Retinal pigment epithelial cell (primary cell): ENCODE measurements at places on chromosomes 1 and 21.

DNA sequence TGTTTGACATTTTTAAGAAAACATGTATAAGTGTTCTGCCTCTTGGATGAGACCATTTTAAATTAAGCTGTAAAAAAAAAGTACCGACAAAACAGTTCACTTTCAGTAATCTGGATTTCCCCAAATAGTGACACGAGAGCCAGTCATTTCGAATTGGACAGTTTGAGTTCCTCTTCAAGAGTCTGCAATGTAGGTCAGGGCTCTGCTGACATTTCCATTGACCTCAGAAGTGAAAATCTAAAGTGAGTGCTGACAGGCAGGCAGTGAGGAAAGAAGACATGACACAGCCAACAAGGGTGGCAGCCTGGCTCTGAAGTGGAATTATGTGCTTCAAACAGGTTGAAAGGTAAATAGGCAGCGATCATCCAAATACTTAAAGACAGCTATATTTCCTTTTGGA lies at the start of gene IL23R:
Gene IL23R, plus strand, starts transcription at position 259 of the 400 bp plus-strand sequence. CDS start 1,667 bp downstream, outside the sequence.
- no peak for DNase-seq

DNA sequence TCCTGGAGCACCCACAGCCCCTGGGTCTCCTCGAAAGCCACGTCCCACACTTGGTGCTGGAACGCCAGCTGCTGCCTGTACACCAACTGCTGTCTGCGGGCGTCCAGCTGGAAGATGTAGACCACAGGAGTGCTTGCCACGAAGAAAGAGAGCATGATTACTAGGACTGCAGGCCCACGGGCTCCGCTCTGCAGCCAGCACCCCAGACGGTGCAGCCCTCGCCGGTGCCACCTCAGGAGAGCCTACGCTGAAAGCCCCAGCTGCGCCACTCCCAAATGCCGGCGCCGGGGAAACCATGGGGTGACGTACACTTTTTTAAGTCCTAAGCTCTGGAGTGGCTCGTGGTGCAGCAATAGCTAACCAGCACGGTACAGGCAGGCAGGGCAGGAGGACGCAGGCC lies 25.7 kb downstream of the WDR4 start:
- DNase-seq: no peak

DNA sequence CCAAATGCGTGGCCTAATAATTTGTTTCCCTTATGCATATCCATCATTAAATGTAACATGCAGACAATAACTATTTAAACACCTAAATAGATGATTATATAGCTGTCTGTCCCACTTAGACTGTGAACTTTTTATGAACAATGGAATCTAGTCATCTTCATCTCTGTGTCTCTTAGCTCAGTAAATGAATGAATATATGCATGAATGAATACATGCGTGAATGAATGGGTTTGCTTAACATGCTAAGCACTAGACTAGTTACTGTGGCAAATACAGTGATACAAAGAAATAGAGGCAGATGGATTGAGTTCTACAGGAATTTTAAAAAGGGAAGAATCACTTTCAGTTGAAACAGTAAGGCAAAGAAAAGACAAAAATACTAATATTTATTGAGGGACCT lies 232.0 kb downstream of the FGGY start:
- no peak for DNase-seq

GRCh38 chr1:163231385-163231784 lies 28.7 kb upstream of the RGS5 start:
- peak; percentile 63 for DNase-seq

DNA sequence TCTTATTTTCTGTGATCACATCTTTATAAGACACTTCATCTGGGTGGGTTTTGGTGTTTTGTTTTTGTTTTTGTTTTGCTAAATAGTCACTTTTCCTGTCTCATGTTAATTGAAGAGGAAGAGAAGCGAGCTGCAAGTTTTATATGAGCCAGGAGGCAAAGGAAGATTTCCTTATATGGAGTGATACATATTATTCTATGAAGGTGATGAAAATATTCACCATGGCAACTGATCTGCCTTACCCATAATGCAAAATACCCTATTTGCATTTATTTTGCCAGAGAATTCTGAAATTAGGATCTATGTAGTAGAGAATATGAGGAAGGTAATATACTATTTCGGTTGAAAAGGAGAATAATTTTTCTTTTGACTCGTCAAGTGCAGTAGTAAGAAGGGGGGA lies 13.9 kb downstream of the CXADR start:
- no peak for DNase-seq

GRCh38 chr21:42559326-42559725 lies 45.7 kb downstream of the SLC37A1 start:
- DNase-seq: no peak

DNA sequence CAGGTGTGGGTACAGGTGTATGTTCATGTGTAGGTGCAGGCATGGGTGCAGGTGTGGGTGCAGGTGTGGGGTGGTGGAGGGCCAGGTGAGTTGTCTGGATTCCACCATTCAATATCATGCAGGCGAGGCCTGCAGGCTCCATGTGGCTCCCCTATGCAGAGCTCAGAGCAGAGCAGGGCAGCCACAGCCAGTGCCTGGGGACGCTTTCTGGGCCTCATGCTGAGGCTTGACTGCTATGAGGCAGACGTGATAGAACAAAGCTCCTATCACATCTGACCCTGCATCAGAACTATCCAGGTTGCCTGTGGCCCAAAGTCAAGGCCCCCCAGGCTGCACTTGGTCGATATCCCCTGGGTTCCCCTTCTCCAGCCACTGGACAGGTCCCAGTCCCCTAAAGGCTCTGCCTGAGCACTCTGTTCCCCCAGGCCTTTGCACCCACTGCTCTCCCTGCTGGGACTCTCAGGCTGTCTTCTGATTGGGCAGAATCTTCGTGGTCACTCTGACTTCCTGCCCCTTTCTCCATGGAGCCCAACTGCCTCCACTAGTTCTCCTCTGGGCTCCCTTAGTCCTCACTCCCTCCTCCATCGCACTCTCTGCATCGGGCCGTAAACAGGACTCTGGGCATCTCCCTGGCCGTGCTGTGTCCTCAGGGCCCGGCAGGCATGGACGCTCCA lies 78.6 kb upstream of the ACTL8 start:
- no peak for DNase-seq

DNA sequence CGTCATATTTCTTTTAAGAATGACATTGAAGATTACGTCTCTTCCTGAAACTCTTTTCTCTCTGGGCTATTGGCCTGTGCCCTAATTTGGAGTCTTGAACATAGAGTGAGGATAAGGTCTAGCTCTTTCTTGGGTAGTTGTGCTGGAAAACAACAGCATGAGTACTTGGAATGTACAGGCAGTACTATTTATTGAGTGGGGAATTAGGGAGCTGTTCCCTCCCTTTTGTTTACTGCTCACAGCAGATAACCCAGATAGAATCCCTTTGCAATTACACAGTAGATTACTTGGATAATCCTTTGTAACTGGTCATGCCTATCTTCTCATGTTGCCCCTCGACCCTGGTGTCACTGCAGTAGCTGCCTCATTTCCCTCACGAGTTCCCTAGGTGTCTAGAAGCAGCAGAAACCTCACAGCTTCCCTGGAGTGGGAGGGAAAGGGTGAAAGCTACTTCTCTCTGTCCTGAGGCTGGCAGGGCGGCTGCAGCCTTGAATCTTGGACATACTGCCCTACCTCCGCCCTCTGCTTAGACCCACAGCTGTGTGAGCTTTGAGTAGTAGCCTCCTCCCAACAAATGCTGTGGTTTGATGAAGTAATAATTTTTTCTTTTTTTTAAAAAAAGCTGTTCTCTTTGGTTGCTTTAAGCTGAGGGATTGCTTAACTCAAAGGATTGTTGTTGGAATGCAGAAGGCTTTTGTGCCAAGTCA lies 70.6 kb downstream of the FGGY start:
- DNase-seq: peak; percentile 83

DNA sequence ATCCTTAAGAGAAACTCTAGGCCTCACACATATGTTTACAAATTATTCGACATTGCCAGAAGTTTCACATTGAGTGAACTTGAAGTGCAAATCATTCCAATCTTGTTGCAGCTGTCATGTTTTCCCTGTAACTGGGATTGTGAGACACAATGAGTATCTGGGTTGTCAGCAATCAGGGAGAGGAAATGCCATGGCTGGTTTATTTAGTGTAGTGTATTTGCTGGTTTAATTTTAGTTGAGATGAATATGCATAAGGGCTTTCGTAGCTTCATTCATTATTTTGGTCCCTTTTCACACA lies 54.2 kb upstream of the USP1 start:
- DNase-seq: no peak

GRCh38 chr1:32349211-32349708 lies 13.0 kb downstream of the FAM229A start:
- DNase-seq: no peak

DNA sequence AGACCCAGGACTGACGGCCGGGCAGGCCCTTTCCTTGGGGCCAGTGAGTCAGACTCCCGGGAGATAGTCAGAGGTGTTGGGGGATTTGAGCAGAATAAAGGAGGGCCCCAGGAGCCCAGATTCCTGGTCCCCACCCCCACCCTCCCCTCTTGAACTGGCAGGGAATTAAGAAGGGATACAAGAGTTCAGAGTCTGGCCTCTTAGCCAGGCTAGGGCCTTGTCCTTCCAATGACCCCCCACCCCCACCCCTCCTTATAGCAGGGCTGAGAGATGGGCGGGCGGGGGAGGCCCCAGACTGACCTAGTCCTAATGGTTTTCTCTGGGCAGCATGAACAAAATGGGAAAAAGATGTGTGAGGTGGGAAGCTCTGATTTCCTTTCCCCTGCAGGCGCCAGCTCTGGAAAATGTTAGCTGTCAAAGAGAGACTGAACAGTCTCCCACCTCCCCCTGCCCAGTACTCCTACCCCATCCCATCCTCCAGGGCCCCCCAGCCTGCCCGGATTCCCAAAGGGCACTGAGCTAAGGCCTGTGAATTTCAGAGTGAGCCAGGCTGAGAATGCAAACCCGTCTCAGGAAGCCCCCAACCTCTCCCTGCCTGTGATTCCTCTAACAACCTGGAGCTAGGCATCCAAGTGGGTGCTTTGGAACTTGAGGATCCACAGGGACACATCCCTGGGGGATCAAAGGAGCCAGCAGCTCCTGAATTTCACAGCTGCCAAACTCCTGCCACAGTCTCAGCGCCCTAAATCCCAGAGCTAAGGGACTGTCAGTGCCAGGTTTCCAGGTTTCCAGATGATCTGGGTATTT lies 5.8 kb upstream of the CRABP2 start:
- DNase-seq: no peak

DNA sequence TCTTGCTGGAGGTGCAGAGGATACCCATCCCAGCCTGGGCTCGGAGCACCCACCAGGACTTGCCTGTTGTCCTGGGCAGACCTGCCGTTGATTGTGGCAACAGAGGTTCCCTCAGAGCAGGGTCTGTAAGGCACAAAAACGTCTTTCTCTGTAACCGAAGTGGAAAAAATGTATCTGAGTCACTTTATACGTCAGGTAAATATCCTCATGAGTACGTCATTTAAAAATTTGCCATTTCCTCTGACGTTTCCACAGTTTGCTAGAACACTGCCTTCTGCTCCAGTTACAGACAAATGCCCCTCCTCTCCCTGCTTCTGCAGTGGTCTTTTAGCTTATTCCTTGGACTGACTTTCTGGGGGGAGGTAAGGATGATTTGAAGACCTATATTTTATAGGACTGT lies 326.8 kb downstream of the HHAT start:
- DNase-seq: no peak
